ENCODE measurements at places on chromosomes 4 and X. TPM values are rescaled to one million over a fixed set of nuclear protein-coding genes. Genes with fewer than 3 reads are reported as not detected.

- DNase-seq, result no peak
Observed at GRCh38 chrX:30301208-30301607, 8.0 kb downstream of the NR0B1 start.

DNA sequence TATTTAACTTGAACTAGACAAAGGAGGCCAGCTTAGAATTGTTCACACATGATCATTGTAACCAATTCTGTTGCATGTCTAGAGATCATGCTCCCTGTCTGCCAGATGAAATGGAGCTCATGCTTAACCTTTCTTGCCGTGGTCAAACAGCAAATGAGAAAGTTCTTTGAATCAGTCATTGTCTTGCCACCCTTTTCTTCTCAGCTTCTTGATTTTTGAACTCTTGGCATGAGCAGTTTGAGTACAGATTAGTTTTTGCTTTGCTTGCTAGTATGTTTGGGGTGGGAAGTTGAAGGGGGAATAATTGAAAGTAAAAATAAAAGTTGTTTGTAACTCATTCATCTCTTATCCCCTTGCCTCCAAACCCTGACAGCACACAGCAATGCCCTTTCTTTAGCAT, 4.7 kb downstream of the MTM1 start:
- no peak for DNase-seq

- no peak for DNase-seq
Observed at GRCh38 chr4:84051089-84051488, 448.0 kb downstream of the NKX6-1 start.

DNA sequence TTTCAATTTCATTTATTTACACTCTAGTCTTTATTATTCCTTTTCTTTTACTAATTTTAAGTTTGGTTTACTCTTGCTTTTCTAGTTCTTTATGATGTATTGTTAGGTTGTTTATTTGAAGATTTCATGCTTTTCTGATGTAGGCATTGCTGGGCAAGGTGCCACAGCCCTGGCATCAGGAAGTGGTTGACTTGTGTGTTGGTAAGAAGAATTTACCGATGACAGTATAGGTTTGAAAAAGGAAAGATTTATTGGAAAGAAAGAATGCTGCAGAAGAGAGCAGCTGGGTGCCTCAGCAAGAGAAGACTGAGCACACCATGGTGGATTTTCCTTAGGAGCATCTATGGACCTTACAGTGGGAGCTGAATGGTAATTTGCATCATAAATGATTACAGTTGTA, 153.2 kb downstream of the KLF8 start:
- DNase-seq, result no peak

DNA sequence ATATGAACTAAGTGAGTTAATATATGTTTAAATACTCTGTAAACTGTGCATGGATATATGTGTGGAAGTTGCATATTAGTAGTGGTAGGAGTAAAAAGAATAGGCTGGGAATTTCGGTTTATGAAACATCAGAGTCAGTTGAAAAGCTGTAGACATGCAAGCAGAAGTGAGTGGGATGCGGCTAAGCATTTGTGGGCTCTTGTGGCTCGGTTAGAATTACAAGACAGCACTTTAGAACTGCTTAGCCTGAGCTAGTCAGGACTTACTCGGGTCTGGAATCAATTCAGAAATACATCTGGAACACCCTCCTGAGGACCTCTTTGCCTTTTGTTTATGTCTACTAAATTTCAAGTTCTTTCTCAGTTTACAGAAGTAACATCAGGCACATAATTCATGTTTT, 93.6 kb downstream of the AFF2 start:
- DNase-seq, result no peak

DNA sequence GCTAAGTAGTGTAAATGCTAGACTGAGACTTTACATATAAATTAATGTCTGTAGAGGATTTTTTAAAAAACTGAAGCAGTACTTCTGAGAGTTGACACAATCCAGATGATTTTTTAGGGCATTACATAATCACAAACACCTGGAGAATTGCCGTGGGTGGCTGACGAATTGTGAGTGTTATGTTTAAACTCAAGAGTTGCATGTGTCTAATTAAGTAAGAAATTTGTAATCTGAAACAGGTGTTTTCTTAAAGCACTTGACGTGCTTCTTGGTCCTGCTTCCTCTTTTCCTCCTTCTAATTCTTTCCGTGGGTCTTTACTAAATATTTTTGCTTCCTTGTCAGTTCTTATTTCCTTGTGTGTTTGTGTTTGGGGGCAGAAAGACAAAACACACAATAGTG, 27.8 kb downstream of the PIR start:
- no peak for DNase-seq

GRCh38 chr4:4472344-4472958, 69.4 kb downstream of the STX18 start:
- DNase-seq, result no peak

- DNase-seq, result no peak
Observed at GRCh38 chr4:56630876-56631666, 50.0 kb downstream of the HOPX start.

Gene SLC34A2
- total RNA-seq, result 25.7 TPM

Gene ANXA10
- 39.8 TPM for total RNA-seq

Gene GLUD2
- total RNA-seq, result 5.8 TPM

Gene PAK3
- total RNA-seq, result 10.8 TPM

Data from type B pancreatic cell (in vitro differentiated cells).